ENCODE measurements at places on chromosomes 7 and 10.

GRCh38 chr7:99362801-99363200 lies 11.7 kb upstream of the ARPC1B start:
- no peak for DNase-seq

DNA sequence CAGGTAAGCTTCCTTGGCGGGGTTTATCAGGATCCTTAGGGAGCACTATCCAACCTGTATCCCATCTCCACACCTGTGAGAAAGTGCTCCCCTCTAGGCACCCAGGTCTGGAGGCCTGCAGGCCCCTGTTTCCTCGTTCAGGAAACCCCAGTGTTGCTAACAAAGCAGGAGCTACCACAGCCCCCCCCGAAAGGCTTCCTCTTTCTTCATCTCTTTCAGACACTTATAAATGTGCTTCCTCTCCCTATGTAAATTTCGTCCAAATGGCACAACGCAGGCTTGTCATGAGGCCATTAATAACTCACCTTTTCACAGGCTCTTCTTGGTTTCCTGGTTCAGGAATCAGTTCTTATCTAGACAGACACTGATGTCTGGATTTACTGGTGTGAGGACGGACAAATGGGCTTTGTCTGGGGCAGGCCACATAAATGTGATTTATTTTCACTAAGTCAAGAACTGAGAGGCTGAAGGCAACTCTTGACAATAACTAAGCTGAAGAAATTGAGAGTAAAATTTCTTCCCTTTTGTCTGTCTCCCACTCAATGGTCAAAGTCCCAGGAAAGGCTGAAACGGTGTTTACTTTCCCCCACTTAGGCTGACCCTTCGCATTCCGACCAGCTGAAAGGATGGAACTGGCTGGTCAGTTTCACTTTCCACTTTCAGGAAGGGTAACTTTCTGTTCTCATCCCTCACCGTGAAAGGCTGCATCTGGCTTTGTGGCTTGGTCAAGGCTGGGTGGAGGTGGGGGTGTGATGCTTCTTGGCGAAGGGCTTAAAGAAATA lies 46.8 kb downstream of the PIK3AP1 start:
- DNase-seq = no peak

DNA sequence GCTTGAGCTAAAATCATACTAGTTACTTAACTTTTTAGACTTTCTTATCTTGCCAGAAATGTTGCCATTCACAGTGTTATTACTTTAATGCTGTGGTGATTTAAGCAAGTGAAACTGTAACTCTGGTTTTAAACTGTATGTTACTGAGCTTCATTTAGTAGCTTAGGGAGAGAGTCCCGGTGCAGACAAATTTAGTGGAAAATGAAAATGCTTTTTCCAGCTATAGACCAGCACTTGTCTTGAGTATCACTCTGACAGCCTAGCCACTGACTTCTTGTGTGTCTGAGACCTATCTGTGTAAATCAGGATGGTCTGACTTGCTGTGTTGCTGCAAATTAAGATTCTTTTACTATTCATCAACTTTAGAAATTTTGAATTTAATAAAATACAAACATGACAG lies 200.8 kb downstream of the CACNB2 start:
- DNase-seq = no peak

GRCh38 chr7:129091484-129092002 lies 36.6 kb upstream of the TNPO3 start:
- peak; percentile 63 for DNase-seq

GRCh38 chr10:32171204-32171603 lies 115.0 kb upstream of the KIF5B start:
- DNase-seq = no peak

GRCh38 chr7:33798686-33799325 lies 106.5 kb upstream of the BMPER start:
- no peak for DNase-seq

DNA sequence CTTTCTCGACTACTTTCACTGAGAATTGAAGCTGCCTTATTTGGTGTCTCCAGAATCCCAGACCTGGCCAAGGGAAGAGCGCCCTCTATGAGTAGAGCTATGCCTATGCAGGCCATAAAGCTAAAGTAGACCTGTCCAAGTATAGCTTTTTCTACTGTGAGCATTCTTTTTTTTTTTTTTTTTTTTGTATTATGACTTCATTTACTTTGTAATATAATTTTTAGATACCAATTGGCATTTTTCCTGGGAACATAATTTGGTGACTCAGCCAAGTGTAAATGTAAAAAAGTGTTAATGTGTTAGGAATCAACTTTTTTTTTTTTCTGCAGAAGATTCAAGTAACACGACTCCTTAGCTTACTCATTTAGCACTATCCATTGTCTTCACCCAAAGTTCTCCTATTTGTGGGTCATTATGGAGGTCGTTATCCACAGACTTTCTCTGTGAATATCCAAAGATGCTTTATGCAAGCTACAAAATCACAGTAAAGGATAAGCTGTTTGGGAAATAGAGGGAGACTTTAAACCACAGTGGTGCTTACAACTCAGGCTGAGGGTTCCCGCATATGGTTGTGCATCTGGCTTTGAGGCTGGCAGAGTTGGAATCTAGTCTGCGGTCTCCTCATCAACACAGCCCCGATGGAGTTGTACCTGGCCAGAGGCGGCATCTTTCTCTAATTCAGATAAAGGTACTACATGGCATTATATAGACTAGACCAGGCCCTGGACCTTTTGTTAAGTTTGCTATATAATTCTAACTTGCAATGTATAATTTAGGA lies 1040.2 kb upstream of the SORCS1 start:
- no peak for DNase-seq

GRCh38 chr7:85554236-85555178 lies 367.7 kb upstream of the SEMA3D start:
- DNase-seq = no peak

DNA sequence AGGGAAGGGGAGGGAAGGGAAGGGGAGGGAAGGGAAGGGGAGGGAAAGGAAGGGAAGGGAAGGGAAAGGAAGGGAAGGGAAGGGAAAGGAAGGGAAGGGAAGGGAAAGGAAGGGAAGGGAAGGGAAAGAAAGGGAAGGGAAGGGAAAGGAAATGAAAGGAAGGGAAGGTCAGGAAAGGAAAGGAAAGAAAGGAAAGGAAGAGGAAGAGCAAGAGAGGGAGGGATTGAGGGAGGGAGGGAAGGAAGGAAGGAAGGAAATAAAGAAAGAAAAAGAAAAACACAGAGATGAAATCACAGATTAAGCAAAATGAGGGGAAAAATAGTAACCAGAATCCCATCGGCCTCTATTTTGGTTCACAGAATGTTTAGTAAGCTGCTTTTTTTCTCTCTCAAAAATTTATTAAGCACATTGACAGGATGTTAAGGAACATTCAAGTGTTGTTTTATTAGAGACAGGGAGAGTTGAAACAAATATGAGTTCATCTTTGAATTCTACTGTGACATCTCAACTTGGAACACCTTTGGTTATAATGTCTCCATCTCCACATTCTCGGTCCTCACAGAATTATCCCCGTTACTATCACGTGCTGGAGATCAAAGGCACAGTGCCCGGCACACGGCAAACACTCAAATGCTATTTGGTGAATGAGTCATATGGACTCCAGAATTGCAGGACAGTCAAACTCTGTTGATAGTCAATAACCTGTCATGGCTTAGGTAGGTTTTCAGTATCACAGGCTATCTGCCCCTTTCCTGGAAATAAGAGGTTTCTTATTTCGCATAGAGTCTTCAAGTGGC lies 52.4 kb downstream of the ABCB1 start:
- no peak for DNase-seq

DNA sequence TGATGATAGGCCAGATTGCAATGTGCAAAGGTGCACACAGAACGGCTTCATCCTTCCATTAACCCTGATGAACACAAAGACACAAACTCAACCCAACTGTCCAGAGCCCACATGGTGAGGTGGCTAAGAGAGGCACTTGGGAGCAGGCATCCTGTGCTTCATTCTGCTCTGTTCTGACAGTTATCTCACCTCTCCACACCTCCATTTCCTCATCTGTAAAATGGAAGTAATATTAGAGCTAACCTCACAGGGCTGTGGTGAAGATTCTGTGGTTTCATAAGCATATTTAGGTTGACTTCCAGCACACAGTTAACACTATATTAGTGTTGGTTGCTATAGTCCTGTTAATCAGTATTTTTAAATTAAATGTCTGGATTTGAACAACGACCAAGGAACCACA lies 126.3 kb downstream of the TAX1BP1 start:
- no peak for DNase-seq

DNA sequence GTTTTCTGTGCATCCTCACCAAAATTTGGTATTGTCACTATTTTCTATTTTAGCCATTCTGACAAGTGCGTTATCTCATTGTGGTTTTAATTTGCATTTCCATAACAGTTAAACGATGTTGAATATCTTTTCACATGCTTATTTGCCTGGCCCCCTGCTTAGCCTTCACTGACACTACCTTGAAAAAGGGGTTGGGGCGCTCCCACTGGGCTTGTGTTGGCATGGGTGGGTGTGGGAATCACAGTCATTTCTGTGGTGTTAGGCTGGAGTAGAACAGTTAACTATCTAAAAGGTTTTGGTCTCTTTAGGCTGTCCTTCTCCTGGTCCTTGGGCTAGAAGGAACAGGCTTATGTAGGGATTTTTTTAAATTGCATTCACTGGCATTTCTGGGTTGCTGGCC lies 72.2 kb upstream of the TMEM140 start:
- no peak for DNase-seq

GRCh38 chr7:11478426-11478825 lies 353.6 kb downstream of the THSD7A start:
- DNase-seq = no peak

DNA sequence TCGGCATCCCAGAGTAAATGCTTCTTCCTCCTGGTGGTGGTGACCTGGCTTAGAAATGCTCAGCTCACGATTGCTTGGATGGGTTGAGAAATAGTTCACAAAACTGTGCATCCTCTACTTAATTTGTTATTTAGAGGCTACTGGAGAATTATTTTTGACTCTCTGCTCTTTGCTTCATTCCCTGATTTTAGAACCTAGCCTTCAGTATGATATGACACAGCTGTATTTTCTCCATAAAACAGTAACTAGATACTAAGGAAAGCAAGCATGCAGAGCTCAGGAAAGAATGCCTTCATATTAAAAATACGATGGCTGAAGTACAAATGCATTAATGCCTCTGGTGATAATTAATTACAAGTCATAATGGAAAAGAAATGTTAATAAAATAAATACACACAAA lies 602.0 kb upstream of the COBL start:
- DNase-seq = no peak

GRCh38 chr7:33903791-33904680 lies 1.3 kb upstream of the BMPER start:
- DNase-seq = no peak

DNA sequence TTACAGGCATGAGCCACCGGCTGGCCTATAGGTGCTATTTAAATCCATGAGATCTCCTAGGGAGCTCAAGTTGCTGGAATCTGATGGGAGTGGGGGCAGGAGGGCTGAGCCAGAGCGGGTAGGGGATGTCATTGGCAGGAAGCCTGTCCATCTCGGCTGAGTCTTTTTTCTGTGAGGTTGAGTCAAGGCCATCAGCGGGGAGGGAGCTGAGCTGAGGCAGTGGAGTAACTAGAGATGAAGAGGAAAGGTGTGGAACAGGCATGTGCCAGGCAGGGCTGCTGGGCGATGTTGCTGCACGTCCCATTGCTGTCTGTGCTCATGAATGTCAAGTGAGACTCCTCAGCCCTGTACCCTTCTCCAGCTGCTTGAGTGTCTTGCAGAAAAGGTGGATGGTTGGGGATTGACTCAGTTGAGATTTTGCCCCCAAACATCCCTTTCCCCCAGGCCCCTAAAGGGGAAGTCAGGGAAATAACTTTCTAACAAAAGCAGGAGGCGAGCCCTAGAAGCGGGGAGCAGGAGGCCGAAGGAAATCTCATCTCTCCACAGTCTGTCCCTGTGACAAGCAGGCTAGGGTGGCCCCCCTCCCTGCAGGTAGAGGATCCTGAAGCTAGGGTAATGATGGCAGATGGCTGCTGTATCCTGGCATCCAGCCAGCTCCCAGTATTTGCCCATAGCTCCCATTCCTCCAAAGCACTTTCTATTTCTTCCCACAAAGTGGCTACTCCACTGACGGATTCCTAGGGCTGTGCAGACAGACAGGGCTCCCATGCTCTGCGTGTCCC lies 5.4 kb downstream of the ATP6V1F start:
- DNase-seq = no peak

DNA sequence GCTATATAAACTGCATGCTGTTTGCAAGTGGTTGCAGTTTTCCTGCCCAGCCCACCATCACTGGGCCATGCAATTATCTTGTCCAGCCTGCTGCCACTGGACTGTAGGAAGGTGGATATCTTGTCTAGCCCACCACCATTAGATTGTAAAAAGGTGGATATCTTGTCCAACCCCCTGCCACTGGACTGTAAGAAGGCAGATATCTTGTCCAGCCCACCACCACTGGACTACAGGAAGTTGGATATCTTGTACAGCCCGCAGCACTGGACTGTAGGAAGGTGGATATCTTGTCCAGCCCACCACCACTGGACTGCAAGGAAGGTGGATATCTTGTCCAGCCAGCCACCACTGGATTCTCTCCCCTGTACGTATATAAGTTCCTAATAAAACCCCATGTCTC lies 69.8 kb downstream of the SKAP2 start:
- no peak for DNase-seq

DNA sequence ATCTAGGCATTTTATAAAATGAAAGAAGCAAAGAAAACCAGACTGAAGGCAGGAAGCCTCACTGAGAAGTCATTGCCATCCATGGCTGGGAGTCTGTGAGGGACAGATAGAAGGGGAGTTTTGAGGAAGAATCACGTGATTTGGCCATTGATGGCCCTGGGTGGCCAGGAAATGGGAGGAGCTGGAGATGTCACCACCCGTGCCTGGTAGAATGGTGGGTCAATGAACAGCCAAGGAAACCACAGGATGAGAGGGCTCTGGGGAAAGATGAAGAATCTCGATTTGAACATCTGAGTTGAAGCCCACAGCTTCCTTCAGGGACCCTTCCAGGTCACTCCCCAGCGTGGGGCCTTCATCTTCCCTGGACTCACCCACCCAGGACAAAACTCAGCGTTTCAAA lies 103.3 kb upstream of the CHST15 start:
- no peak for DNase-seq

DNA sequence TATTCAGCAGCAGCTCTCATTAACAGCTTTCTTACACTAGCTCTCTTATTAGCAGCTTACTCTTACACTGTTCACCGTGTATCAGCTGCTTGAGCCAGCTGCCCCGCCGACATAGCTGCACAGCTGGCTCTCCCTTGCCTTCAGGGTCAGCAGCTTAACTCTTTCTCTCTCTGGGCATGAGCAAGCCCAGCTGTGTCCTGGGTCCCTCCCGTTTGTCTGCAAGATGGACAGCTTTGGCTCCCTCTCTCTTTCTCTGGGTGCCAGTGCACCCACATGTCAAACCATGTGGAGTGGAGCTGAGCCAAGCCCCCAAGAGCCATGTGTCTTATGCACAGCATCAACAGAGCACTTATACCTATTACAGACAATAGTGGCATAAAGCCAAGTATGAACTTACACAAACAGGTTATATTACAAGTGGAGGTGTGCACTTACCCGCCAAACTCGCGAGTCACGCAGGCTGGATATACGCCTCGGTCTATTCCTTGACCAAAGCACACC lies 35.7 kb upstream of the MTPAP start:
- DNase-seq = no peak

DNA sequence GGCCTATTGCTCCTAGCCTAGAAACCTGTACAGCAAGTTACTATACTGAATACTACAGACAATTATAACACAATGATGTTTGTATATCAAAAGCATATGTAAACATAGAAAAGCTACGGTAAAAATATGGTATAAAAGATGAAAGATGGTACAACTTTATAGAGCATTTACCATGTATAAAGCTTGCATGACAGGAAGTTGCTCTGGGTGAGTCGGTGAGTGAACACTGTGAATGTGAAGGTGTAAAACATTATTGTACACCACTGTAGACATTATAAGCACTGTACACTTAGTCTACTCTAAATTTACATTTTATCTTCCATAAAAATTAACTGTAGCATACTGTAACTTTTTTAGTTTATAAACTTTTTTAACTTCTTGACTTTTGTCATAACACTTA lies 674.3 kb upstream of the ZWINT start:
- no peak for DNase-seq

Data from activated CD8-positive, alpha-beta memory T cell treated with anti-CD3 and anti-CD28 coated beads for 1 hour (primary cell).